Right ventricle myocardium superior (tissue), 1 donor: ENCODE measurements at places on chromosomes 16 and 17.

DNA sequence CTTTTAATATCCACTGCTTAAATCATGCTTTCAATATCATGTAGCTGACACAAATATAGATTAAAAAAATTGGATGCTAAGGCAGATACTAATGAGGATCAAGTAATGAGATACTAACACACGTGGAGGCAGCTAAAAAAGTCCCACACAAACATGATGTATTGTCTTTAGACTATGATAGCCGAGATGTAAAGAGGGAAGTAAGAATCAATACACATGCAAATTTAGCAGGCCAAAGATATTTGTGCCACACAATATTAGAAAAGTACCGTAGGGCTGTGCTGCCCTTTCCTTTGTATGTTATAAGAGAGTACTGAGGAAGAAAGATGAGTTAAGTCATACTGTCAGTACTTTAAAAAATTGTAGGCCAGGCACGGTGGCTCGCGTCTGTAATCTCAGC, 51.4 kb upstream of the STAC2 start:
- DNase-seq: no peak

DNA sequence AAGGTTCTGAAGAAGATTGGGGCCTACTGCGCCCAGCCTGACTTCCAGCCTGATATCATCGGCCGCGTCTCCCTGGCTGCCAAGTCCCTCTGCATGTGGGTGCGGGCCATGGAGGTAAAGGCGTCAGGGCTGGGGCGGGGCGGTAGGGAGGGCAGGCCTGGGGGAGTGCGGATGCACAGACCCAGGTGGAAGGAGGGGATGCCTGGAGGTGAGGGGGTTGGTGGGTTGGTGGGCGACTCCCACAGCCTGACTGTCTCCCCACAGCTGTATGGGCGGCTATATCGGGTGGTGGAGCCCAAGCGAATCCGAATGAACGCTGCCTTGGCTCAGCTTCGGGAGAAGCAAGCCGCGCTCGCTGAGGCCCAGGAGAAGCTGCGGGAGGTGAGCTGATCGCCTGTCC, 26.8 kb upstream of the KDM6B start:
- no peak for DNase-seq

DNA sequence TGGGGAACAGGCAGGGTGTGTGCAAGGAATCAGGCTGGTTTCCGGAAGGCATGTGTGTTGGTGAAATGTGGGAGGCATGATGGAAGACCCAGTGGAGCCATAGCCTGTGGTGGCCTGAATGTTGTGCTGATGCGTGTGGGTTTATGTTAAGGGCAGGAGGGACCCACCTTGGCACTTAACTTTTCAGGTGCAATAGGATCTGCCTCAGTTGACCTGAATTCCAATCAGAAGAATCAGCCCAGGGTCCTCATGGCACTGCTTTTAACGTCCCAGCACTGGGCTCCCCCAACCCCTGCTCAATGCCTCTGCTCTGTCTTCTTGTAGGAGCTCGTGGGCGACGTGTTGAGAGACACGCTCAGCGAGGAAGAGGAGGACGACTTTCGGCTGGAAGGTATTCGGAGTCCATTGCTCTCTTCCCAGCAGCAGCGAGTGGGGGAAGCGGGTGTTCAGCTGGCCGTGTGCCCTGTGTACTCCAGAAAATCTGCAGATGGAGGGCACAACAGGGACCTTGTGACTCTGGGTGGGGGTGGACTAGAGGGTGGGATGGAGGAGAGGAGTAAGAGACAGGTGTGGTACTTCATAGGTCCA, 59.9 kb downstream of the NKD1 start:
- no peak for DNase-seq

DNA sequence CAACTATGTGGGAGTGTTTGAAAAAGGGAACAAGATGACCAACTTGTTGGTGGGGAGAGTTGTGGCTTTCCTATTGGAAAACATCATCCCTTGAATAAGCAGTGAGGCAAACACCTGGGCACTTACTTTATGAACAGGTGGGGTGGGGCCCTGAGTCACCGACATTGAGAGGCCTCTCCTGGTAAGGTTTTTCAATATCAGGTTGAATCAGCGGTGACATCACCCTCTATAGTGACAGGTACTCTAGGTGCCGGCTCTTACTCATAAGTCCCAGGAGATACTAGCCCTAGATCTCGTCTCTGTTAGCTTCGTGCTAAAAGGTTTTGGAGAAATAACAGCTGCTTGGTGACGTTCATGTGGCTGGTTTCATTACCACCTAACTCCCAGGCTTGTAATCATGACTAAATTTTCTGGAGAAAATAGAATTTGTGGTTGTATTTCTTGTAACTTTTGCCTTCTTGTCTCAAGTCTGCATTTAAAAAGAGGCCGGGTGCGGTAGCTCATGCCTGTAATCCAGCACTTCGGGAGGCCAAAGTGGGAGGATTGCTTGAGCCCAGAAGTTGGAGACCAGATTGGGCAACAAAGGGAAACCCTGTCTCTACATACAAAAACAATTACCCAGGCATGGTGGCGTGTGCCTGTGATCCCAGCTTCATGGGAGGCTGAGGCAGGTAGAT, 19.3 kb downstream of the CDH1 start:
- no peak for DNase-seq

DNA sequence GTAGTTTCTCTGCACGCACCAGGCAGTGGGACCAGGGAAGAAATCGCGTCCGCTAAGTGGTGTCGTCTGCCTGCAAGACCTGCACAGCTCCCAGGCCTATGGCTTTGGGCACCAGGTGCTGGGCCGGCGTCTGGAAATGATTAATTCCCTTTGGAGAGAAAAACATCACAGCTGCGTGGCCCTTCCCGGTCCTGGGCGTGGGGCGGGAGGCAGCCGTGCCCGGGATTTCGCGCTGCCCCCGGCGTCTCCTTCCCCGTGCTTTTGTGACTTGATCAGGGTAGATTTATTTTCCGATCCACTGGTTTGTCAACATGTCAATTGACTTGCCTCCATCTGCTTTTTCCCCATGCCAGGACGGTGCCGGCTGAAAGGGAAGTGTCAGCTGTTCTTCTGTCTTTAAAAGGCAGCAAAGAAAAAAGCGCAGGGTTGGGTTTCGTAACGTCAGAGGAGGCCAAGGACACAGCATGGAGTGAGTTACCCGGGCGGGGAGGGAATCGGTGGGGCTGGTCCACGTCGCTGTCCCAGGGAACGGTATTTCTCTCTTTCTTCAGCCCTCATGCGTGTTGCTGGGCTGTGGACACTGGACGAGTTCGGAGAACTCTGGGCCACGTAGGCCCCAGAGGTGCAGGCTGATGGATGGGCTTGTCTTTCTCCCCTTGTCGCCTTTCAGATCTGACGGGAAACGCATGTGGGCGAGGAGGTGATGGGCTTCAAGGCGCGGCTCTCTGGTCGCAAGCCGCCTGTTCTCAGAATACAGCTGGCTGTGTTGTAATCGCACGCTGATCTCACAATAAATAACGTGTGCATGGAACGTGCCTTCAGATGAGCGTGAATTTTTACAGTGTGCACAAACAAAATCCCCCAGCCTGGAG, 188.1 kb upstream of the ZNF469 start:
- DNase-seq: no peak

DNA sequence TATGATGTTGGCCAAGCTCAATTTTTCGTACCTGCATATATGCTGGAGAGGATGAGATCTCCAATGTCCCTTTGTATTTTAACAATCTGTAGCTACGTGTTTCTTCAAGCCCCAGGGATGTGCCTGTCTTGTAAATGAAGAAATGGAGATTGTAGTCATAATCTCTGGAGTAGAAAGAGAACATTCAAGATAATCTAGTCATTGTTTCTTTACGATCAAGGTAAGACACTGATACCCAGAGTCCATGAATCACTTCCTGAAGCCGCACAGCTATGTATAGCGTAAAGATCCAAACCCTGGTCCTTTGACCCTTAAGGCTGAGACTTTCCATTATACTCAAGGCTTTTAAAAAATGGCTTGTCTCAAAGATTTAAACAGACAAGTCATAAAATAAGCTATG, 205.5 kb downstream of the HS3ST3B1 start:
- no peak for DNase-seq

GRCh38 chr17:31537565-31538011, 146.1 kb downstream of the RAB11FIP4 start:
- DNase-seq: no peak

DNA sequence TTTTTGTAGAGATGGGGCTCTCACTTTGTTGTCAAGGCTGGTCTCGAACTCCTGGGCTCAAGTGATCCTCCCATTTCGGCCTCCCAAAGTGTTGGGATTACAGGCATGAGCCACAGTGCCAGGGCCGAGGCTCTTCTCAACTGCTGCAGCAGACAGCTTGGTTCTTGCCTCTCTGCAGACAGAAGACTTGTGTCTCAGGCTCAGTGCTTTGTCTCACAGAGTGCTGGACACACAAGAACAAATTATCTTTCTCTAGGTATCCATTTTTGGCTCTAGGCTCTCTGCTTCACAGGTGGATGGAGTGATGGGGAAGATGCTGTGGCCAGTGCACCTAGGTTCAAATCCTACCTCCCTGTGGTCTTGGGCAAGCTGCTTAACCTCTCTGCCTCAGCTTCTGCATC, 80.8 kb upstream of the RNU2-1 start:
- DNase-seq: peak; percentile 13

- no peak for DNase-seq
Observed at GRCh38 chr16:19688396-19689024, 29.5 kb downstream of the KNOP1 start.

- no peak for DNase-seq
Observed at GRCh38 chr17:74861662-74862107, 2.0 kb upstream of the GRIN2C start.

DNA sequence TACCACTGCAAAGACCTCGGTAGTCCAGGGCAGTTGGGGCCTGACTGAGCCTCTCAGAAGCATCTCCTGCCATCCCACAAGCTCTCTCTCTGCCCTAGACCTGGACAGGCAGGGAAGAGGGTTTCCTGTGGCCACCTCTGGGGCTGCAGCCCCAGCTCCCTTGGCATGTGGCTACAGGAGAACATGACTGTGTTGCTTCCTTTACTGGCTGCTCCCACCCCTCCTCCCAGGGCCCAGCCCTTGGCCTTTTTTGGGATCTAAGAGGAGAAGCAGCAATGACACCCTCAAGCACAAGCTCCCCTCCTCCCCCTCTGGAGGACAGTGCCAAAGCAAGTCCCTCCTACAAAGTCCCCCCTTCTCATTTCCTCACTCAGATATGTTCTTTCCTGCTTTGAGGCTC, 5.6 kb downstream of the MRPL27 start:
- no peak for DNase-seq

DNA sequence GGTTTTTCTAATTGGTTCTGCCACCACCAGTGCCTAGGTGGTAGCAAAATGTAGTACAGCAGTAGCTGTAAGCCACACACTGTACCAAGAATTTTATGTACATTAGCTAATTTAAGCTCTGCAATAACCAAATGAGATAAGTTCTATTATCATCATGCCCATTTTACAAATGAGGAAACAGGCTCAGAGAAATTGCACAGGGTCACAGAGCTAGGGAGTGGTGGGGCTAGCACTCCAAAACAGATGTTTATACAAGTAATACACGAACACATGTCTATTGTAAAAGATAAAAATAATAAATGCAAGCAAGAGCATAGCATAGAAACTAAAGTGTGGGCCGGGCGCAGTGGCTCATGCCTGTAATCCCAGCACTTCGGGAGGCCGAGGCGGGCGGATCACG, 13.6 kb downstream of the RSAD1 start:
- DNase-seq: no peak

DNA sequence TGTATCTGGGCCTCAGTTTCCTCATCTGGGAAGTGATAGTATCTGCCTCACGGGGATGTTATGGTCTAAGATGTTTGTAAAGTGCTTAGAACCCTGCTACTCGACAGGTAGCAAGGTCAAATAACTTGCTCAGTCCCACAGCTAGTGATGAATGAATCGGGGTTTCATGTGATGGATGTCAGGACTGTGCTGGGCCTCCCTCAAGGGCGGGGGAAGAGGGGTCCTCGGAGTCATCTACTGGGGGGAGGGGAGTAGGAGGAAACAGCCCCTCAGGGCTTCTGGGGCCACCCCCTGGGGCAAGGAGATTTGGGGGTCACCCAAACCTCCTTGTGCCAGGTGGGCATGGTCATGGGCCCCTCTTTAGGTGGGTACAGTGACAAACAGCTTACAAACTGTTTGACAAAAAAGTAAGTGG, 732 bp downstream of the PNPO start:
- no peak for DNase-seq

- DNase-seq: no peak
Observed at GRCh38 chr17:10936931-10937330, 99.0 kb upstream of the PIRT start.

GRCh38 chr16:4915226-4915761, 21.7 kb downstream of the PPL start:
- no peak for DNase-seq

DNA sequence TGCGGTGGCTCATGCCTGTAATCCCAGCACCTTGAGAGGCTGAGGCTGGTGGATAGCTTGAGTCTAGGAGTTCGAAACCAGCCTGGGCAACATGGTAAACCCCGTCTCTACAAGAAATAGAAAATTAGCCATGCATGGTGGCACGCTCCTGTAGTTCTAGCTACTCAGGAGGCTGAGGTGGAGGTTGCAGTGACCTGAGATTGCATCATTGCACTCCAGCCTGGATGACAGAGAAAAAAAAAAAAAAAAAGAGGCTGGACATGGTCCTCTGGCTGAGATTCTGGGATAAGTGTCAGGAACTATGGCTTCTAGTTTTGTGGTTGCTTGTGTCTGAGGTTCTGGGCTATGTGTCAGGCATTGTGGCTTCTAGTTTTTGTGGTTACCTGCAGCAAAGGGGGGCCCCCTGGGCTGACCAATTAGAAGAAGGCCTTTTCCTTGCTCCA, 7.0 kb downstream of the KSR1 start:
- DNase-seq: no peak

GRCh38 chr16:28623172-28623711, 13.4 kb upstream of the SULT1A1 start:
- DNase-seq: peak; percentile 59

DNA sequence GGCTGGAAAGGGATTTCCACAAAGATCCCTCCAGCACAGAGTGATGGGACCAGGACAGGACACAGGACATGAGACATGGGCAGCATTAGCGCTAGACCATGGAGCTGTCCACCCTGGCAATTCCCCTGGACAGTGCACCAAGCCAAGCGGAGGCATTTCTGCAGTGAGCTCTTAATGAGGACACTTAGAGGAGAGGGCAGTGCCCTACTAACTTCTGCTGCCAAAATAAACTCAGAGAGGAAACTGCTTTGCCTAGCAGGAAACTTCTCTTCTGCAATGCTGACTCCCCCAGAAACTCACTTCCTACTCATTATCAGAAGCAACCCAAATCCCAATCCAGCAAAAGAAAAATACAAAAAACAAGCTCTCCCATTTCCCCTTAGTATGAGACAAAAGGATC, 119.2 kb downstream of the HS3ST2 start:
- DNase-seq: no peak

DNA sequence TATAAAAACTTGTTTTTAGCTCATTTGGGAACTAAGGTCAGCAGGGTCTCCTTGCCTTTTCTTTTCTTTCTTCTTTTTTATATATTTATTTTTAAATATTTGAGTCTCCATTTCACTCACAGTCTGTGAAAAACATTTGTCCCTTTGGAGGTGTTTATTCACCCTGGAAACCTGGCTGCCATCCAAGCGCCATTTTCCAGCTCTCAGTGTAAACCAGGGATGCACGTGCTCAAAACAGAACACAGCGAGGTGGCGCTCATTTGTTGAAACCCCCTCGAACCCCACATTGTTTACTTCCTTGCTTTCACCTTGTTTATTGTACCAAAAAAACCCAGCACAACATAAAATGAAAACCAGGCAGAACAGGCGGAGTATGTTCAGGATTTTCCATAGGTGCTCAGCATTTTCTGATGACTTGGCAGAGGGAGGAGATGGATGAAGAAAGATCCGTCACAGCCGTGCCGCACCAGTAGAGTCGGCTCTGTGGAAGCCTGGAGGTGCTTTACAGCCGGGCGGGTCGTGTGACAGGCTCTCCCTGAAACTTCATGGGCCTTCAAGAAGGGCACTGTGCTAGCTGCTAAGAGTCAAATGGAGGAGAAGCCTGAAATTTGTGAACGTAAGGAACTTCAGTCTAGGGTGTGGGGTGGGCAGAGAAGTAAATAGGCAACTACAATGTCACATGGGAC, 284.4 kb downstream of the FOXL1 start:
- DNase-seq: no peak
